ENCODE measurements at places on chromosomes 2 and 18.
A peak's percentile ranks its signal among the peaks of the same experiment; 100 is the strongest.

DNA sequence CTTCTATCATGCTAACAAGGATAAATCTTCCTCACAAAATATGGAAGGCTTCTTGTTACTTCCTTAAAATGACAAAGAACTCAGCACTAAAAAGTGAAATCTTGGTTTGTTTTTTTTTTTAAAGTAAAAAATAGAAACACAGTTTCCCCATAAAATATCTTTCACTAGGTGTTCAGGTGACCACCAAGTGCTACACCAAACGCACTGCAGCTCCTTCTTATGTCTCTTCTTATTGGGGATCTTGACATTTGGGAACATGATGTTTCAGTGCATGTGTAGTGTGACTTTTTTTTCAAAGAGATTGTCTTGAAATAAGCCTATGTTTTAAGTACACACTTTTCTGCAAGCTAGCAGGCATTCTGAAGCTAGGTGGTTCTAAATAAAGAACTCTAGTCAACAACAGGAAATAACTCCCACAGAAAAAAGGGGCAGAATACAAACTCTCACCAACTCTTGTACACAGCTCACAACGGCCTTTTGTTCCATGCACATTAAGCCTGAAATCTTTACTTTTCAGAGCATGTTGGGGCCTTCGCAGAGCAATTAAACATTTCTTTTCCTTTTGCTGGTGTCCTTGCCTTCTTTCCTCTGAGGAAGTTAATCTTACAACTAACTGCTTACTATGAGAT is 13.2 kb upstream of the SERTAD2 start:
- no peak for DNase-seq

GRCh38 chr2:7449298-7449697 is 532.1 kb downstream of the RNF144A start:
- DNase-seq, result no peak

DNA sequence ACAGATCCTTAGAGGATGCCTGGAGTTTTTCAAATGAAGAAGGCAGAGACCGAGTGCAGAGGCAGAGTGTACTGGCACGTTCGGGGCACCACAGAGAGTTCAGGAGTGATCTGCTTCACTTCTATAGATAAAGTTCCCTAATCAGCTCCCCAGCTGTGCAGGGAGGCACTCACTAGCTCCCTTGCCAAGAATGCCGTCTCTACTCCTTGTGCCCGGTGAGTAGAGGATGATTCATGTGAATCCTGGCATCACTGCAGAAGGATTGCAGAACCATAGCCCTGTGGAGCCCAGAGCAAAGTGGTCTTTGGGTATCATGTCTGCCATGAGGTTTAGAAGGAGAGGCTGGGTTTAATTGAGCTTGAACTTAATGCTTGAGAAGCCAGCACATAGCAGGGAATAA is 510.1 kb upstream of the RAB6C start:
- DNase-seq, result no peak

DNA sequence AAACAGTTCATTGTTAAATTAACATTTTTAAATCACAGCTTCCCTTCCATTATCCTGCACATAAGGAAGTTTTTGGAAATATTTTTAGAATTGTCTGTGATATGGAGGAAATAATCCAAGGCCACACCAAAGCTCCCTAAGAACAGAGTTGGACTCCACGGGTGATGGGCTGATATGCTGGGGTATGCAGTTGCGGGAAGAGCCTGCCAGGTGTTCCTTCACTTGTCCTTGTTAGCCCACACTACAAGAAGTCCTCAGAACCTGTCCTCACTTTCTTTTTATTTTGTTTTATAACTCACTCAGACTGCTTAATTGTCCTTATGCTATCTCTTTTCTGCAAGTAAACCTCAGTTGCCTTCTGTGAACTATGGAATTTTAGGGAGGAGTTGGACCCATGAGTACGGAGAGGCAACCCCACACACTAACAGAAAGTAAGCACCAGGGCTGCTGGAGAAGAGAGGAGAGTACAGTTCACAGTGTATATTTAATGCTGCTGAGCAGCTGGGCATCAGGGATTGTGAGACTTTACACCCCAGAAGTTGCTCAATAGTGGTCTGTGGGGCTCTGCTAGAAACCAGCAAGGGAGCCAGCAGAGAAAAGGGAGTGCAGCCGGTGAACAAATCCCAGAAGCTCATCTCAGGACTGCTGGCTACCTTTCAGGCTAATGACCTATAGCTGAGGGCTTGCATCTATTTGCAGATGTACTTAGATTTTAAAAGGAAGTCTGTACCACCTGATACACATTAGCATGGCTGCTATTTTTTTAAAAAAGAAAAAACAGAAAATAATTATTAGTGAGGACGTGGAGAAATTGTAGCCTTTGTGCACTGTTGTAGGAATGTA is 280.1 kb upstream of the STON1 start:
- no peak for DNase-seq

GRCh38 chr2:216274194-216274840 is 98.0 kb downstream of the MARCHF4 start:
- DNase-seq, result no peak

DNA sequence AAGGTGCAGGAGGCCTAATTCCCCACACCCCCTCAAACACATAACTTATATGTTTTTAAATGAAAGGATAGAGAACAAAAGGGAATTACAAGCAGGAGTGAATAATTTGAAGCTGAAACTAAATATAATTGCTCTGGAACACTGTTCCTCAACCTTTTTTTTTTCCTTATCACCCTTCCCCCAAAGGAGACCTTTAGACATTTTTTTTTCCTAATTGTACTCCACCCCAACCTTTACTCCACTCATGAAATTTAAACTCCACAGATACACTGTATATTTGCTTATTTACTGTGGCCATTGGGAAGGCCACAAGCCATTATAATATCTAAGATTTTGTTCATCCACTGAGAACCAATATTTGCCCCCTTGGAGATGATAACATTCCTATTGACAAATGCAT is 45.4 kb upstream of the PELI1 start:
- DNase-seq, result no peak

- DNase-seq, result no peak
Observed at GRCh38 chr2:58054264-58054663, 7.7 kb downstream of the VRK2 start.

DNA sequence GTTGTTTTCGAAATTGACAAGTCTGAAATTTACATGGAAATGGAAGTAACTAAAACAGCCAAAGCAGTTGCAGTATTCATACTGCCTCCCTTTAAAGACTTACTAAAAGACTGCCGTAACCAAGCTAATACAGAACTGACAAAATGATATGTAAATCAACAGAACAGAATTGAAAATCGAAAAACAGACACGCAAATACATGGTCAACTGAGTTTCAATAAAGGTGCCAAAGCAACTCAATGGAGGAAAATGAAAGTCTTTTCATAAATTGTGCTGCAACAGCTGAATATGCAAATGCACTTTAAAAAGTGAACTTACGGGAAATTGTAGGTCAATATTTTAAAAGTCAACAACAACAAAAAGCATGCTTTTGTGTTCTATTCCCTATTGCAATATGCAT is 34.2 kb downstream of the TMEM131 start:
- no peak for DNase-seq

- no peak for DNase-seq
Observed at GRCh38 chr2:176699098-176699497, 429.9 kb downstream of the MTX2 start.

DNA sequence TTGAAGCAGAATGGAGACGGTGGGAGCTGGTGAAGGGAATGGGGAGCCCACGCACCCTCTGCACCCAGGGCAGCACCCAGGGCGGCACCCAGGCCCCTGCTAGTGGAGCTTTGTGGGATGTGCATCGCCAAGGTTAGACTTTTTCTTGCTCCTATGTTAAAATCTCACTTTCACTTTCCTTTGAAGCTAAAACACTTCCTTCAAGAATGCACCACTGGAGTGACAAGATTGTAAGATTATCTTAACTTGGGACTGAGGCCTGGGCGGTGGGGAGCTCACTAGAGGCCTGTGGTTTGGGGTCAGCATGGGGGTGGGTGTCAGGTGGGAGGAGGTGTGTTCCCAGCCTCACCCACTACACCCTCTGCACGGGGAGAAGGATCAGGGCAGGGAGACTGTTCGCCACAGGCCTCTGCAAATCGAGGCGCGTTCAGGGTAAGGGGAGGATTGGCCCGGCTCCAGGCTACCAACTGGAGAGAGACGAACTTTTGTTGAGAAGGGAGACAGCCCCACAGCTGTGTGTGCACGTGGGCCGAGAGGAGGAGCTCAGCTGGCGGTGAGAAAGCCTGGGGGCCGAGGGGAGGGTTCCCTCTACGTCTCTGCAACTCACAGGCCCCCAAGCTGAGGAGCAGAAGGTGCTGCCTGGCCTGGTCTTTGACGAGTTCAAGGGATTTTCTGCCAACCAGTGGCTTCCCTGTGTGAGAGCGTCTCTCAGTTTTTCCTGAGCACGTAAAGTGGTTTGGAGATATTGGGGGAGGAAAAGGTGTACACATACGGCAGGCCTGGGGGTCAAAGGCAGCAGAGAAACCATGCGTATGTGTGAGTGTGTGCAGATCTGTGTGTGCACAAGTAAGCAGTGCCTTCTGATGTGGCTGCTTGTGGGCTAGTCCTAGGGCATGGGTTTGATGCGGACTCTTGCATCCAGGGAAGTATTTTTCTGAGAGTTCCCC is 147.7 kb downstream of the KLHL29 start:
- no peak for DNase-seq

- no peak for DNase-seq
Observed at GRCh38 chr2:7517851-7518250, 600.6 kb downstream of the RNF144A start.

GRCh38 chr18:55000529-55000928 is 41.3 kb upstream of the CCDC68 start:
- DNase-seq, result no peak

DNA sequence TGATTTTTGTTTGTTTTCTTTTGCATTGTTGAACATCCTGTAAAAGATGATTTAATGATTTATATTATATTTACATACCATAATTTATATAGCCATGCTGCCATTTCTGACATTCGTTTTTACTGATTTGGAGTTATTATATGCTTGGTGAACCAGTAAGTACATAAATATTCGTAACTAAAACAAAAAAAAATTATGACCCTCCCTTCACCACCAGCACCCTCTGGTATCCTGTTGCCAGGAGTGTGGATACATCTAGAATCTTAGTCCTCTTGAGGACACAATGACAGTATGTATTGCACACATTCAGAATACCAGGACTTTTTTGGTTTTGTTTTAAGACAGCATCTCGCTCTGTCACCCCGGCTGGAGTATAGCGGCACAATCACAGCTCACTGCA is 43.9 kb upstream of the B3GNT7 start:
- DNase-seq, result no peak

DNA sequence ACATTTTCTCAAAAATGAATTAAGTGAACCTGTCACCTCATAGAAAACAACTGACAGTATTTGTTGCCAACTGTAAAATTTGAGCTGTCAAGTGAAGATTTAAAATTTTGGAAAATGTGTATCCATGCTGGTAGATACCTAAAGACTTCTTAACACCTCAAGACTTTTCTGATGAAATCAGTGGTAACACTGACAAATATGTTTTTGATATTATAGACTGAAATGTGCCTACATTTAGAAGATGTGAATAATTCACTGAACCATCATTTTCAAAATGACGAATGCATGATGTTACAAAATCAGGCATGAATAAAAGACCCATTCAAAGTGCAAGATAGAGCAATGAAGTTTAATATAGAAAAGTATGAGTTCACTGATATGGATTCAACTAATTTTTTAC is 51.5 kb upstream of the ASPRV1 start:
- DNase-seq, result no peak

GRCh38 chr2:150327564-150328489 is 159.6 kb downstream of the RND3 start:
- peak; percentile 33 for DNase-seq

- DNase-seq, result no peak
Observed at GRCh38 chr2:238527565-238527964, 100.8 kb downstream of the ASB1 start.

GRCh38 chr2:191171708-191172355 is 21.0 kb upstream of the STAT4 start:
- no peak for DNase-seq

DNA sequence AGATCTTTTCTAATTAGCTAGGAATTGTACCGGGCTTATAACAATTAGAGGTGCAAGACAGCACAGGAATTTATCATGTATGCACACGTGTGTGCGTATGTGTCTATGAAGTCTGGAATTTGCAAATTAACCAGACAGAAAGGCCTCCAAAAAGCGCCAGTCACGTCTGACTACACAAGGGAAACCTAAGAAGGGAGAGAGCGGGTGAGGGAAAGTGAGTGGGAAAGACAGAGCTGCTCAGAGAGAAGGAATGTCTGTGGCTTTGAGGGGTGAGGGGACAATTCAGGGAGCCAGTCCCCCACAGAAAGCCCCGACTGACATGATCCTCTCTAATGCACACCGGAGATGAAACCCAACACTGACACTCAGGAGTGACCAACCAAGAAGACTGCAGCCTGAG is 197.7 kb upstream of the SH3BP4 start:
- DNase-seq, result no peak

GRCh38 chr2:213087040-213087439 is 64.4 kb downstream of the IKZF2 start:
- no peak for DNase-seq

GRCh38 chr2:120863661-120864320 is 128.1 kb downstream of the GLI2 start:
- no peak for DNase-seq

DNA sequence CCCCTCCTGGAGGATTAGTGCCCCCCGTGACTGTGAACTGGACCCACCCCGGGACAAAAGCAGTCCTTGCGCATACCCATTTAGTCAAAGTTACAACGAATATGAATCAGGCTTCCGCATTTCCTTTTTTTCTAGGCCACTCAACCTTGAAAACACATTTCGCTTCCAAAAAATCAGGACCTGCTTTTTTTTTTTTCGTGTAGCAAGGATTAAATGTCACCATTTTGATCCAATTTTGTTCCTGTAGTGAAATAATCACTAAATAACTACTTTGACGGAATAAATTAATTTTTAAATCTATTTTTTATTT is 464 bp upstream of the FTCDNL1 start:
- DNase-seq, result no peak

DNA sequence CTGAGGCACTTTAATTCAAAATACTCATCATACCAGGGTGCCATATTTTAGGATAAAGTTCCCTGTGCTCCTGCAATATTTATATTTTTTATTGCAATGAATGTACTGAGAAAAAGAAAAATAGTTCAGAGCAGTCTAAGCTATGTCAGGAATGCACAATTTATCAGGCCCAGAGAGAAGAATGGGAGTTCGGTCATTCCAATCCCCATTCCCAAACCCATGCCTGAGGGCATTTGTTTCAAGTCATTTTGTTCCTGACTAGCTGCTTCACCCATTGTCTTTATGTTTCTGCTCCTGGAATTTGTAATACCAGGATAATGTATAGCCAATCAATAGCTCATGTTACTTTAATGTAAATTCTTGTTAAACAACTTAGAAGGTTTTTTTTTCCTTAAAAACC is 24.4 kb upstream of the FTCDNL1 start:
- DNase-seq, result no peak

- no peak for DNase-seq
Observed at GRCh38 chr2:7773362-7774360, 856.4 kb downstream of the RNF144A start.

GRCh38 chr2:157466764-157467163 is 22.9 kb upstream of the CYTIP start:
- DNase-seq, result no peak

GRCh38 chr2:5561006-5561405 is 131.2 kb upstream of the SOX11 start:
- no peak for DNase-seq
